ENCODE measurements at places on chromosomes 5 and 9. TPM values are rescaled to one million over a fixed set of nuclear protein-coding genes. Genes with fewer than 3 reads are reported as not detected.

DNA sequence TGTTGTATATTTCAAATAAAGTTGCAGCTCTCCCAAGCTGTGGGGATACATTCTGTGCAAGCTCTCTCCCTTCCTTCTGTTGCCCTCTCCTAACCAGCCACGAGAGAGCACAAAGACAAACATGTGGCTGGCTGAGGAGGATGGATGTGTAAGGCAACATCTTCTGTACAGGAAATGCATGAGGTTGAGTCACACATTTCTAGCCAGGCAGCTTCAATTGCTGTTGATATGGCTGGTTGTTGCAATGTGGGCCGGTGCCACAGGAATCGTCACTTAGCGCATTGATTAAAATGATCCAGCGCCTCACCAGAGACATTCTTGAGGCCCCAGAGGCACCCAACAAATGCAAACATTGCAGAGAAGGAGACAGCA lies 207.1 kb downstream of the ICE1 start:
- DNase-seq = no peak

DNA sequence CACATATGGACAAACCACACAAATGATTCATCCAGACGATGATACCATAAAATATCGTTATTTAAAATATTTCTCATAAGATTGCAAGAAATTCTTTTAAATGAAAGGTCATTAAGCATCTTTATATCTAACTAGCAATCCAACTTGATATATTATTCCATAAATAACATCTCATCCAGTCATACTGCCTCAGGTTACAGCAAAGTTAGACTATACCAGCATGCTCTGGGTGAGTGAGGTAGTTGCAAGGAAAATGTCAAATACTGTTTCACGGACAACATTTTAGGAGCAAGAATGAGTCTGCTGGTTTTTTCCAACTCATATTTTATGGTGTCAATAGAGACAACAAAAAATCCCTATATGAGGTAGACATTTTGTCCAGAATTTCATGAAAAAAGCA lies 200.9 kb upstream of the TRPM3 start:
- no peak for DNase-seq

DNA sequence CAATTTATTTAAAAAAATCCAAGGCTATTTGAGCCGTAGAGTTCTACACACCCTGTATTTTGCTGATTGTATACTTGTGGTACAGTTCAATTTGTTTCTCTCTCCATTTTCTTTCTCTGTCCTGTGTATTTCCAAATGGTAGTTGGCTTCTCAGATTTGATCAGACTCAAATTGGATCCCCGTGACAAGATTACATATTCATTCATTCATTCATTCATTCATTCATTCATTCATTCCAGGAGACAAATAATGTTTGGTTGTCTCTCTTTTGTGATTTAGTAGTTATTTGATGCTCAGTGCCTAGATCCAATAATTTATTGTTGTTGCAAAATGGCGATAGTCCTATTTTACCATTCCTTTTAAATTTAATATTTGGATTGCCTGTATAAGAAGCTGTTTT lies 292.8 kb upstream of the RIOK2 start:
- no peak for DNase-seq

GRCh38 chr9:107173422-107174180 lies 109.5 kb upstream of the RAD23B start:
- no peak for DNase-seq

DNA sequence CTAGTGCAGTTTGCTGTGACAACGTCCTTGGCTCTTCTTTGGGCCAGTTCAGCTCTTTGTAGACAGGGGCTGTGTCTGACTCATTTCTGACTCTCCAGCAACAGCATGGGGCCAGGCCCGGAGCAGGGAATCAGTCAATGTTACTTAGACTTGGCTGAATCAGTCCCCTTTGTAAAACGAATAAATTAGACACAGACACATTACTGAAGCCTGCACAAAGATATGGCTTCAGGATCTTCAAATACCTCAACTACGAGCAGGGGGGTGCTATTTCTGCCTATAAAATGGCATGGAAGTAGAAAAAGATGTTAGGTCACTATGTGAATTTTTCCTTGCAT lies 204.7 kb downstream of the TTLL11 start:
- no peak for DNase-seq

- DNase-seq = no peak
These were observed 61.8 kb upstream of the TBC1D2 start for GRCh38 chr9:98317134-98317857.

- DNase-seq = no peak
These were observed 57.6 kb upstream of the MTAP start for GRCh38 chr9:21744841-21745240.

C5orf58 gene
- 0.52 TPM for total RNA-seq

Measured in mucosa of gallbladder (tissue), 1 donor.